ENCODE measurements at places on chromosomes 7 and 10.

DNA sequence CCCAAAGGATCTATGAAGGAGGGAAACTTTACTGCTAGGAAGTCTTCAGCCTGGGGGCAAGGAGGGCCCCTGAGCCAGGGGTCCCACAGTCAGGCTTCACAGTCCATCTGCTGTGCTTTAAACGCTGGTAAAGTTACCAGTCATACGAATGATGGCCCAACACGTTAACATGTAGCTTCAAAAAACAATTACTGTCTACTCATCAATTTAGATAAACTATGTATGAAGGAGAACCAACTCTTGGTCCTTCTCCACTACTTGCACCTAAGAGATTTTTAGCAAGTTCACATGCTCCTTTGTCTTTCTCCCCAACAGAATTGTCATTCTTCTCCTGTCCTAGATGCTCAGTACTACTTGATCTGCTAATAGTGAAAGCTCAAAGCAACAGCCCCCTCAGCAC, 16.6 kb downstream of the JCAD start:
- no peak for DNase-seq

DNA sequence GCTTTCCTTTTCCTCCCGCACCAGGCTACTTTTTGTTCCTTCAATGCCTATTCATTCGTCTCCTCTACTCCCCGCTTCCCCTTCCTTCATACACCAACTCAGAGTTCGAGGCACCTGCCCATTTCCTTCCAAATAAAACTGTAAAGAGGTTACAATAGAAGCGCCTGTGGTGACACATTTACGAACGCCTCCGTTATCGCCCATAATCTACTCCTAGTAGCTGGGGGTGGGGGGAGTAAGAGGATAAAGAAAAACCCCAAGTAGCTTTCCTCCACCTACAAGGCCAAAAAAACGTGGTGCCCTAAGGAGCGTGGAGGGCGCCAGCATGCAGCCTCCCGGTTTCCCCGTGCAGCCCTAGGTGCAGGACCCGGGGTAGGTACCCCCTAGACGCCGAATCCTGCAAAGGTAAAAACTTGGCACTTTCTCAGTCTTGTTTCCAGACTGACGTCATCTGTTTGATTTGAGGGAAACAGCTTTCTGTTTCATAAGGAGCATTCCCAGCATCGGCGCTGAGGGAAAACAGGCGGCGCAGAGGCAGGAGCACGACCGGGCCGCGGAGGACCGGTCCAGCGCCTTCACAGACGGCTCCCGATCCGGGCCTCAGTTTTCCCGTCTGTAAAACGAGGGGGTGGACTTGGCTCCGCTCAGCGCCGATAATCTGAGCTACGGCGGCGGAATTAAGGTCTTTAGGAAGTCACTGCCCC, 922 bp downstream of the PPA1 start:
- DNase-seq: peak; percentile 39

DNA sequence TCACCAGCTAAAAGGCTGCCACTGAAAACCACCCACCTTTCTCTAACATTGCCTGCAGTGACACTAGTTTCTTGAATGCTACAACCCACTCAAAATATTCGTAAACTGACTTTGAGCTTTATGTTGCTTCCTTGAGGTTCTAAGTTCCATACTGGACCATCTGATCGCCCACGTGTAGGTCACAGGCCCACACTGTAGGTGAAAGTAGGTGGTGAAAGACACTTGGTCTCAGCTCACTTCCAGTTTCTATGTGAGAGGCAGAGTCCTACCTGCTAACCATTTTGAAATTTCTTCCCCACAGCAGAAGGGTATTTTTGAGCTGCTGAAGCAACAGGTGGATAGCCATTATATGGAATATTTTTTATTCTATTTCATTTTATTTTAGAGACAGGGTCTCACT, 97.3 kb downstream of the MYO3A start:
- no peak for DNase-seq

DNA sequence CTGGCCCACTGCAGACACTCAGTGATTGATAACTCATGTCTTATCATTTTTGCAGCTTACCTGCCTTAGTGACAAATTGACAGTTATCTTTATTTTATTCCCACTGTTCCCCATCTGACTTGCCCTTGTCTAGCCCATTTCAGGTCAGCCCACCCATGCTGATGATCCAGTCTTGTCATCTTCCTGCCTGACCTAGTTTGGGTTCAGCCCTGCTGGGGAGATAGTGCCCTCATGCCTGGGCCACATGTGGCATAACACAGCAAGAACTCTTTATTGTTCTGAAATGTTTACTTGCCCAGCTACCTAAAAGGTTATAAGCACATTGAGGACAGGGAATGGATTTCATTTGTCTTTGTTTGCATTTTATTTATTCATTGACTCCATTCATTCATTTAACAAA, 75.6 kb downstream of the ENTPD1 start:
- DNase-seq: no peak

All from AG10803 (cell line).